Bronchial smooth muscle cell (primary cell): ENCODE measurements at places on chromosomes 5 and 9. TPM values are rescaled to one million over a fixed set of nuclear protein-coding genes. Genes with fewer than 3 reads are reported as not detected.

Gene P4HA2
- 199 and 465 TPM in 2 replicates for total RNA-seq

Gene EPB41L4B
- total RNA-seq = 0.16 and 0.26 TPM in 2 replicates

Gene C5orf46
- total RNA-seq = 0.95 TPM in 1 of 2 replicates, not detected in the other

Gene CATSPER3
- total RNA-seq = 0.16 and 0.17 TPM in 2 replicates

Gene SH3RF2
- 0.09 and 0.79 TPM in 2 replicates for total RNA-seq

Gene IL3
- not detected in 2 replicates for total RNA-seq

Gene NADK2
- 27.9 and 32.4 TPM in 2 replicates for total RNA-seq

Gene GPSM1
- 70.9 and 79.5 TPM in 2 replicates for total RNA-seq

Gene FAM78A
- 0.32 and 0.52 TPM in 2 replicates for total RNA-seq

Gene BASP1
- 34.2 and 54.4 TPM in 2 replicates for total RNA-seq

Gene OBP2B
- not detected in 2 replicates for total RNA-seq

Gene NTRK2
- under 0.01 and 0.26 TPM in 2 replicates for total RNA-seq

Gene RANBP3L
- under 0.01 and 1.1 TPM in 2 replicates for total RNA-seq

Gene ACSL6
- total RNA-seq = under 0.01 and 0.17 TPM in 2 replicates

Gene HAND1
- not detected in 2 replicates for total RNA-seq

Gene SEC16A
- 10.4 and 12.3 TPM in 2 replicates for total RNA-seq

Gene GPR150
- total RNA-seq = under 0.01 and 0.32 TPM in 2 replicates

Gene CNOT8
- 30.1 and 42.1 TPM in 2 replicates for total RNA-seq

Gene ADAMTSL1
- total RNA-seq = 37.5 and 190 TPM in 2 replicates

Gene PCDHB14
- total RNA-seq = 0.63 and 2.6 TPM in 2 replicates

Gene PAM
- total RNA-seq = 241 and 301 TPM in 2 replicates

Gene EDIL3
- 15.3 and 44.8 TPM in 2 replicates for total RNA-seq

Gene SMIM3
- total RNA-seq = 23.5 and 38.1 TPM in 2 replicates

Gene TAF11L6
- not detected in 2 replicates for total RNA-seq

Gene ADAMTS12
- 4.3 and 9.8 TPM in 2 replicates for total RNA-seq

Gene SLC2A8
- 5.8 and 8.0 TPM in 2 replicates for total RNA-seq

Gene RFX3
- 1.6 and 2.0 TPM in 2 replicates for total RNA-seq
